ENCODE measurements at places on chromosomes 5 and 9. TPM values are rescaled to one million over a fixed set of nuclear protein-coding genes. Genes with fewer than 3 reads are reported as not detected.

DNA sequence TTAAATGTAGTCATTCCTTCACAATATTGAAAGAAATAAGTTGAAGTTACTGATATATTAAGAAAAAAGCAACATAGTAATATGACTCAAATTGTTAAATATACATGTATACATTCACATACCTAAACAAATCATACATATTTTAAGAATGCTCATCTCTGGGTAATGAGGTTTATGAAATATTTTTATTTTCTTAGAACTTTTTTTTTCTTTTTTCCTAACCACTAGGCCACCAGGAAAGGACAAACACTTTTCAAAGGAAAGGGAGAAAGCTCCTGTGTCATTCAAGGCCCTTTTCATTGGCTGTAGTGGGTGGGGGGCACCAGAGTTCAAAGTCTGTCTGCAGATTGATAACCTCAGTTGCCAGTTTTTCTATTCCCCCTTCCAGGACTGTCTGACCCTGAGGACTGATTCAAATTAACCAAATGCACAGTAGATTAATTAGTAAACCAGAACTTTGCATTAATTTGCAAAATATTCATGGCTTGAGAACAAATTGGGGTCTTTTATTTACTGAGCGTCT lies 72.9 kb upstream of the NIPAL4 start:
- no peak overlapping the region for H3K4me3 ChIP-seq
- H3K27ac ChIP-seq, result no peak overlapping the region
- no peaks in the 10 kb centered on the region for H3K27me3 ChIP-seq
- no peak for DNase-seq

GRCh38 chr5:117266280-117266679 lies 691.7 kb upstream of the SEMA6A start:
- no peak overlapping the region for H3K4me3 ChIP-seq
- H3K27me3 ChIP-seq, result no peaks in the 10 kb centered on the region
- H3K36me3 ChIP-seq, result no peaks in the 10 kb centered on the region
- H3K27ac ChIP-seq, result no peak overlapping the region
- H3K4me1 ChIP-seq, result no peaks in the 10 kb centered on the region

GRCh38 chr5:169875731-169876130 lies 104.6 kb downstream of the INSYN2B start:
- H3K36me3 ChIP-seq, result no peaks in the 10 kb centered on the region
- peaks cover 41% of the 10 kb centered on the region for H3K4me1 ChIP-seq
- no peak overlapping the region for H3K27ac ChIP-seq
- no peaks in the 10 kb centered on the region for H3K27me3 ChIP-seq

DNA sequence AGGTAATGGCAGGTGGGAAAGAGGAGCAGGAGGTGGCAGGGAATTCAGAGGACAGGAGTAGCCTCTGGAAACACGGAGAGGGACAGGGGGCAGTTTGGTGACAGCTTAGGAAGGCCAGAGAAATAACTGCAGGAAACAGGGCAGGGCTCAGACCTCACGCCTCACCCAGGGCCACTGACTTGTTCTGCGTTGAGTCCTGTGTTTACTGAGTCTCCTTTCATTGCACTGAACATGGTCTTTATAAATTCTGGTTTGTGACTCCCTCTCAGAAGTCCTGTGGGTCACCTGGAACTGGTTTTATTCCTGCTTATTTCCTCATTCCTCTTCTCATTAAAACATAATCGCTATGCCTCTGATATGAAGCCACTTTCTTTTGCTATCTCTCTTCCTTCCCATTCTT lies 55.2 kb upstream of the ZNF622 start:
- no peak for DNase-seq
- no peak overlapping the region for H3K4me3 ChIP-seq
- H3K36me3 ChIP-seq, result no peaks in the 10 kb centered on the region
- no peaks in the 10 kb centered on the region for H3K27me3 ChIP-seq

GRCh38 chr5:119360905-119361593 lies 5.2 kb downstream of the TNFAIP8 start:
- H3K36me3 ChIP-seq, result no peaks in the 10 kb centered on the region
- H3K4me3 ChIP-seq, result no peak overlapping the region
- H3K27me3 ChIP-seq, result no peaks in the 10 kb centered on the region
- peaks cover 45% of the 10 kb centered on the region for H3K4me1 ChIP-seq
- no peak for DNase-seq

GRCh38 chr9:98045234-98046179 lies 11.0 kb upstream of the NANS start:
- no peaks in the 10 kb centered on the region for H3K4me1 ChIP-seq
- DNase-seq, result no peak
- H3K27ac ChIP-seq, result peak overlapping the region; percentile 14

GRCh38 chr9:15746905-15747304 lies 194.1 kb downstream of the CCDC171 start:
- H3K4me3 ChIP-seq, result no peak overlapping the region
- H3K36me3 ChIP-seq, result no peaks in the 10 kb centered on the region
- no peaks in the 10 kb centered on the region for H3K27me3 ChIP-seq
- no peaks in the 10 kb centered on the region for H3K4me1 ChIP-seq

GRCh38 chr5:32600054-32600622 lies 14.8 kb downstream of the SUB1 start:
- peaks cover 93% of the 10 kb centered on the region for H3K36me3 ChIP-seq
- H3K4me3 ChIP-seq, result no peak overlapping the region
- H3K27me3 ChIP-seq, result no peaks in the 10 kb centered on the region
- peaks cover 49% of the 10 kb centered on the region for H3K4me1 ChIP-seq
- no peak overlapping the region for H3K27ac ChIP-seq

- H3K4me1 ChIP-seq, result peaks cover 24% of the 10 kb centered on the region
- H3K27ac ChIP-seq, result no peak overlapping the region
- DNase-seq, result no peak
These were observed 155.5 kb downstream of the GNAQ start for GRCh38 chr9:77876091-77876490.

DNA sequence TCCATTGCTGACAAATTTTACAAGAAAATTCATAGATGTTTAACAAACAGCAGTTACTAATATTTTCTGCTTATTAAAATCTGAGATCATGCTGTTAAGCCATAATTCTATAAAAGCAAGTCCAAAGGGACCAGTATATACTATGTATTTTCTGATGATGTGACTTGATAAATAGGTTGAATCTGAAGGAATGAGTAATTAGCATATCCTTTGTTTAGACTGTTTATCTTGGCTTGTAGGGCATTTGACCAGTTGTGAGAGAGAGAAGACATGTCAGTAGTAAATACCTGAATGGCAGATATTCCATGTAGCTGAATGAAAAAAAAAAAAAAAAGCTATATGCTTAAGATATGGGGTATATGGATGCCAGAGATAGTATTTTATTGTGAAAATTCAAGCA lies 14.6 kb downstream of the CPEB4 start:
- no peaks in the 10 kb centered on the region for H3K36me3 ChIP-seq
- no peak for DNase-seq
- H3K4me1 ChIP-seq, result peaks cover 57% of the 10 kb centered on the region
- H3K27ac ChIP-seq, result no peak overlapping the region
- no peak overlapping the region for H3K4me3 ChIP-seq

DNA sequence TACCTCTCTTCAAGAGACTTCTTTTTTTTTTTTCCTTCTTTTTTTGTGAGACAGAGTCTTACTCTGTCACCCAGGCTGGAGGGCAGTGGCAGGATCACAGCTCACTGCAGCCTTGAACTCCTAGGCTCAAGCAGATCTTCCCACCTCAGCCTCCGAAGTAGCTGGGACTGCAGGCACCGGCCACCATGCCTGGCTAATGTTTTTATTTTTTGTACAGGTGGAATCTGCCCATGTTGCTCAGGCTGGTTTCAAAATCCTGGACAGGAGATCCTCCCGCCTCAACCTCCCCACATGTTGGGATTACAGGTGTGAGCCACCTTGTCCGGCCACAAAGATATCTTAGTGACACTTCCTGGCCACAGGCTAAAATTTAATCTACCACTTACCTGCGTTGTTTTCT lies 42.9 kb upstream of the F2RL1 start:
- no peaks in the 10 kb centered on the region for H3K27me3 ChIP-seq
- H3K4me1 ChIP-seq, result peaks cover 4% of the 10 kb centered on the region
- H3K27ac ChIP-seq, result no peak overlapping the region

- H3K4me3 ChIP-seq, result no peak overlapping the region
- no peak overlapping the region for H3K27ac ChIP-seq
- H3K36me3 ChIP-seq, result no peaks in the 10 kb centered on the region
- no peaks in the 10 kb centered on the region for H3K4me1 ChIP-seq
These were observed 56.9 kb downstream of the NPR3 start for GRCh38 chr5:32767948-32768467.

DNA sequence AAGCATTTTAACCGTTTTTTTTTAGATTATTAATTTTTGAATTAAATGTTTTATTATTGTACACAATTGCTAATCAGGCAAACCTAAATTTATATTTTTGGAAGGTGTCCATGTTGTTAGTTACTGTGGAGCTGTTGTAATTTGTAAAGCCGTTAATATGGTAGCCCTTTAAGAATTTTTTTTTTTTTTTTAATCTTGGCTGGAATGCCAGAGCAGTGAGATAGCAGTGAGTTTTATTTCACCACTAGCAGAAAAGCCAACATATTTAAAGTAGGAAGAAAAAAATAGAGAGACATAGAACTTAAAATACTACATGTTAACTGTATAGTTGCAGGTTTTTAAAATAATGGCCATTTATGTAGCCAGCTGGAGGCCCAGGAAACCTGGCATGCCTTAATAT lies 35.3 kb upstream of the RNF20 start:
- no peak overlapping the region for H3K4me3 ChIP-seq
- no peaks in the 10 kb centered on the region for H3K27me3 ChIP-seq
- H3K36me3 ChIP-seq, result no peaks in the 10 kb centered on the region
- H3K27ac ChIP-seq, result no peak overlapping the region
- H3K4me1 ChIP-seq, result no peaks in the 10 kb centered on the region

DNA sequence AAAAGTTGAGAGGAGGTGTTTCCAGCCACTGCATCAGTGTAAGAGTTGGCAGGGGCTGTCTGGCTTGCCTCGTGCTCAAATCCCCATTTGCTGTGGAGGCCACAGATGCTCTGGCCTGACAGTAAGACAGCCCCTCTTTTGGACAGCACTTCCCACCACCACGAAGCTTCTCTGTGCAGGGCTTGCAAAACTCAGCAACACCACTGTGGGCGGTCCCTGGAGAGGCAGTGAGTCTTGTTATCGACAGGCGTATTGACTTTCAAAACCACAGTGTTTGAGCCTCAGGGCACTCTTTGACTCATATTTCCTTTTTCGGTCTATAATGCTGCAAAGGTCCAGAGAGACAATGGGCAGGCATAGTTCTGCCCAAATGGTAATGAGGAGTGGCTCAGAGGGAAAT lies 539.5 kb downstream of the EBF1 start:
- H3K27ac ChIP-seq, result no peak overlapping the region
- no peaks in the 10 kb centered on the region for H3K36me3 ChIP-seq
- no peak overlapping the region for H3K4me3 ChIP-seq
- DNase-seq, result no peak
- H3K4me1 ChIP-seq, result no peaks in the 10 kb centered on the region
- H3K27me3 ChIP-seq, result no peaks in the 10 kb centered on the region

GRCh38 chr9:16950051-16950450 lies 79.6 kb upstream of the BNC2 start:
- H3K27ac ChIP-seq, result no peak overlapping the region
- no peak for DNase-seq
- H3K36me3 ChIP-seq, result no peaks in the 10 kb centered on the region
- H3K4me3 ChIP-seq, result no peak overlapping the region
- H3K4me1 ChIP-seq, result no peaks in the 10 kb centered on the region
- no peaks in the 10 kb centered on the region for H3K27me3 ChIP-seq

DNA sequence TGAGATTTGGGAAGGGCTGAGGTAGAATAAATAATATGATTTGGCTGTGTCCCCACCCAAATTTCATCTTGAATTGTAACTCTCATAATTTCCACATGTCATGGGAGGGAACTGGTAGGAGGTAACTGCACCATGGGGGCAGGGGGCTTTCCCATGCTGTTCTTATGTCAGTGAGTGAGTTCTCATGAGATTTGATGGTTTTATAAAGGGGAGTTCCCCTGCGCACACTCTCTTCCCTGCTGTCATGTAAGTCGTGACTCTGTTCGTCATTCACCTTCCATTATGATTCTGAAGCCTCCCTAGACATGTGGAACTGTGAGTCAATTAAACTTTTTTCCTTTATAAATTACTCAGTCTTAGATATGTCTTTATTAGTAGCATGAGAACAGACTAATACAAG lies 115.5 kb upstream of the STARD4 start:
- no peaks in the 10 kb centered on the region for H3K27me3 ChIP-seq
- no peaks in the 10 kb centered on the region for H3K36me3 ChIP-seq
- no peak overlapping the region for H3K27ac ChIP-seq
- H3K4me1 ChIP-seq, result no peaks in the 10 kb centered on the region
- DNase-seq, result no peak

GRCh38 chr5:143182106-143182505 lies 221.4 kb downstream of the NR3C1 start:
- no peak overlapping the region for H3K27ac ChIP-seq
- DNase-seq, result no peak
- peaks cover 3% of the 10 kb centered on the region for H3K36me3 ChIP-seq
- no peaks in the 10 kb centered on the region for H3K27me3 ChIP-seq
- H3K4me1 ChIP-seq, result peaks cover 54% of the 10 kb centered on the region

DNA sequence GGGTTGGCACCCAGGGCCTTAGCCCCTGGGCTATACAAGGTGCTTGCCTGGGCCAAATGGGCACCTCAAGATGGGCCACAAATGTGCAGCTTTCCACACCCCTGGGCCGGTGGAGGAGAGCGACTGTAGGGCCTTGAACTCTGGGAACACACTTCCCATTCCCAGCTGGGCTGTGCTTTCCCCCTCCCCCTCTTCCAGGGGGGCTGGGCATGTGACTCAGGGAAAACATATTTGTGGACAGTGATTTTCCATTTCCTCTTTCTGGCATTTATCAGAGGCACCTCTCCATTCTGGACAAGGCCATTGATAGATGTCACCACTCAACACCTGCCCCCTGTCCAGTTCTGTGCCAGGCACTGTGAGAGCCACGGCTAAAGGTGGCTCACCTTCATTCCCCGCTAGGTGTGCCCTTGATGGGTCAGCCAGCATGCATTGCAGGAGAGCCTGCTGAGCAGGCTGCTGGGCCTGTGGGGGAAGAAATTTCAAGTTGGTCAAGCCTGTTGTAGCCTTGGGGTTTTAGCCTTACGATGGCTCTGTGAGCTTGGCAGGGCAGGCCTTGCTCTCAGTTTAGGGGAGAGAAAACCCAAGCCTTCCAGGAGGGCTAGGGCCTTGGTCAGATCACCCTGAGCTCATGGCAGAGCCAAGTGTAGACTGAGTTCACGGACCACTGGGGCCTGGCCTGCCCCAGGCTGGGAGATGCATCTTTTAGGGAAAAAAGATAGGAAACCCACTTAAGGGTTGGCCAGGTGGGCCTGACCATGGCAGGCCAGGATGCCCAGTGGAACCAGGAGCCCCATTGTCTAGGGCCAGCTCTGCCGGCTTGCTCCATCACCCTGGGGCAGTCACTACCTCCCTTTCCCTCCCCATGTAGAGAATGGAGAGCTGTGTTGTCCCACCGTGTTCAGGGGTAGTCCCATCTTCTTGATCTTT lies 113.9 kb downstream of the DAB2IP start:
- H3K36me3 ChIP-seq, result peaks cover 93% of the 10 kb centered on the region
- no peak overlapping the region for H3K4me3 ChIP-seq
- peak overlapping the region; percentile 41 for H3K27ac ChIP-seq
- H3K4me1 ChIP-seq, result peaks cover 17% of the 10 kb centered on the region

- no peaks in the 10 kb centered on the region for H3K4me1 ChIP-seq
- H3K27ac ChIP-seq, result no peak overlapping the region
- H3K27me3 ChIP-seq, result no peaks in the 10 kb centered on the region
- no peak overlapping the region for H3K4me3 ChIP-seq
- no peak for DNase-seq
These were observed 23.5 kb upstream of the GHR start for GRCh38 chr5:42399702-42400101.

Gene SHOC1
- 0.15 TPM for total RNA-seq

Gene ANKRD18B
- 0.65 TPM for total RNA-seq

Gene LCN1
- total RNA-seq, result not detected

Gene IRX2
- 52.1 TPM for total RNA-seq

Gene SECISBP2
- total RNA-seq, result 55.6 TPM

Gene SLC1A3
- total RNA-seq, result 52.1 TPM
